C1 segment of cervical spinal cord (tissue), 14 donors: ENCODE measurements at places on chromosomes 3 and 15.

- no peak for DNase-seq
These were observed 288.9 kb downstream of the ZBBX start for GRCh38 chr3:167091226-167091625.

- no peak for DNase-seq
These were observed 32.5 kb downstream of the CRYGS start for GRCh38 chr3:186511702-186512101.

- DNase-seq: no peak
These were observed 64.2 kb downstream of the TBC1D5 start for GRCh38 chr3:17678116-17678741.

DNA sequence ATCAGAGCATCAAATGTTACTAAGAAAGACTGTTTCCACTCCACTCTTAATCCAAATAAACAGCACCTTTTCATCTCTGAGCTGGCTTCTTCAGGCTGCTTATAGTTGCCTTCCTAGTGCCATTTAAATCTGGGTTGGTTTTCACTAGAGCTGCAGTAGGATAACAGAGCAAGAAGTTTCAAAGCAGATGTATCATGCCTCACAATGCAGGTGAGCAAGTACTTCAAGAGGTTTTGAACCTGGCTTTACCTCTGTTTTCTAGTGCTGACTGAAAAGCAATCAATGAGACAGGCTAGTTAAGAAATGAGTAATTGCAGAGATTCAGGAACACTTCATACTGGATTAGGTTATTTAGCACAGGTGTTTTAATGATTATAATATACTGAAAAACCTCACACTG lies 147.7 kb upstream of the SATB1 start:
- no peak for DNase-seq

DNA sequence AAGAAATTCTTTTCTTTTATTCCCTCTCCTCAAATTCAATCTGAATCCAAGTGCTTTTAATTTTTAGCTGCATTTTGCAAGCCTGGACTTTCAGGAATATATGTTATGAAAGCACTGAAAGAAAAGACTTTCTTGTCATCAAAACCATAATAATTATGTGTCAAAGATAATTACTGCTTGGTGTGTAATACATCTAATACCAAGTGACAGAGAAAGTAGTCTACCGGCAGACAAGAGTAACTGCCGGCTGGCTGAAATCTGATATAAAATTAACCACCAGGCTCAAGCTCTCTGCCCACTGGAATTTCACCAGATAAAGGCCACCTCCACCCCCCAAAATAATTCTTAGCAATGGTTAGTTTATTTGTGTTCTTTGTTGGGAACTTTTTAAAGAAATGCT lies 220.9 kb upstream of the CDIN1 start:
- DNase-seq: no peak

DNA sequence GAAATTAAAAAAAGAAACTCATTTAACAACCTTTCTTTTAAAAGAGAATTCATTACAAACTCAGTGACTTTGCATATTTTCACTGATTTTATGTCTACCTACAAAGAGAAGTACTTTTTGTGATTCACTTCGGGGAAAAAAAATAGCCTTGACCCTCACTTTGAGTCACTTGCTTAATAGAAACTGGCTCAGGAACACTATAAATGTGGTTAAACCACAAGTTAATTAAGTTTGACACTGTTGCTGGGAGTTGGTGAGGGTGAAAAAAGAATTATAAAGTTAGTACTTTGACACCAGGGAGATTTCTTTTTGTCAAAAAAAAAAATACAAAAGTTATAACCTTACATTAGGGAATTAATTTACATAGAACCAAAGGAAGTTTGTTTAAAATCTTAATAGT lies 810.9 kb downstream of the NR2F2 start:
- no peak for DNase-seq

GRCh38 chr3:81663114-81663513 lies 98.3 kb downstream of the GBE1 start:
- DNase-seq: no peak

DNA sequence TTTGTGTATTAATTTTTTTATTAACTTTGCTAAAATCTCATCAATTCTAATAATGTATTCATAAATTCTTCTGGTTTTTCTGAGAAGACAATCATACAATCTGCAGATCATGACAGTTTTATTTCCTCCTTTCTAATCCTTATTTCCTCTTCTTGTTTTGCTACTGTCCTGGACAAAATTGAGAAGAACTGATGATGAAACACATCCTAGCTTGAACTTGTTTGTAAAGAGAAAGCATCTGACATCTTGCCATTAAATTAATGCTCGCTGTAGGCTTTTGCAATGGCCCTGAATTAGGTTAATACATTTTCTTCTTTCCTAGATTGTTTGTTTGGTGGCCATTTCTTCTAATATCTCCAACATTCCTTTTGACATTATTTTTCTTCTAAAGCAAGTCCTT lies 110.9 kb upstream of the TPM1 start:
- DNase-seq: no peak

- no peak for DNase-seq
These were observed 39.4 kb upstream of the TBL1XR1 start for GRCh38 chr3:177236704-177237103.

GRCh38 chr3:64270142-64270865 lies 45.0 kb upstream of the PRICKLE2 start:
- DNase-seq: no peak

- DNase-seq: no peak
These were observed 18.3 kb upstream of the SEMA3F start for GRCh38 chr3:50136714-50137405.

DNA sequence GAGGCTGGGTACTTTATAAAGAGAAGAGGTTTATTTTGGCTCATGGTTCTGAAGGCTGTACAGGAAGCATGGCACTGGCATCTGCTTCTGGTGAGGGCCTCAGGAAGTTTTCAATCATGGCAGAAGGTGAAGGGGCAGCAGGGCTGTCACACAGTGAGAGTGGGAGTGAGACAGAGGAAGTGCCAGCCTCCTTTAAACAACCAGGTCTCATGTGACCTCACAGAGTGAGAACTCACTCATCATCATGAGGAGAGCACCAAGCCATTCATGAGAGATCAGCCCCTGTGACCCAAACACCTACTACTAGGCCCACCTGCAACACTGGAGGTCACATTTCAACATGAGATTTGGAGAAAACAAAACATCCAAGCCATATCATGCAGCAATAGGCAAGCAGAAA lies 9.3 kb upstream of the RFTN1 start:
- DNase-seq: no peak

GRCh38 chr3:165440380-165440779 lies 244.2 kb upstream of the SLITRK3 start:
- no peak for DNase-seq

DNA sequence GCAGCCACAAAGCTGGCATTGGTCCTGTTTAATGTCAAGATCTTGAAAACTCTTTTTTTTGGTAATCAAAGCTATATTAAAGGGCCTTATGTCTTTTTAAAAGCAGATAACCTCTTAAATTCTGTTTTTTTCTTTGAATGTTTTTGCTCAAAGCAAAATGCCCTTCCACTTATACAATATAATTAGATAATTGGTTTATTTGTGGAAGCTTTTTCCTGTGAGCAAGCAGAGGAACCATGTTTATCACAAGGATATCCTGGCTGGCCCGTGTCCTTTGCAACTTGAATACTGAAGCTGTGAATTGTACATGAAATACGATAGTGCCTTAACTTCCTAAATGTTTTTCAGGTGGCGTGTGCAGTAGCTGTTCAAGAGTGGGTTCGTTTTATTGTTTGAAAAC lies 2.6 kb downstream of the ST3GAL6 start:
- no peak for DNase-seq

DNA sequence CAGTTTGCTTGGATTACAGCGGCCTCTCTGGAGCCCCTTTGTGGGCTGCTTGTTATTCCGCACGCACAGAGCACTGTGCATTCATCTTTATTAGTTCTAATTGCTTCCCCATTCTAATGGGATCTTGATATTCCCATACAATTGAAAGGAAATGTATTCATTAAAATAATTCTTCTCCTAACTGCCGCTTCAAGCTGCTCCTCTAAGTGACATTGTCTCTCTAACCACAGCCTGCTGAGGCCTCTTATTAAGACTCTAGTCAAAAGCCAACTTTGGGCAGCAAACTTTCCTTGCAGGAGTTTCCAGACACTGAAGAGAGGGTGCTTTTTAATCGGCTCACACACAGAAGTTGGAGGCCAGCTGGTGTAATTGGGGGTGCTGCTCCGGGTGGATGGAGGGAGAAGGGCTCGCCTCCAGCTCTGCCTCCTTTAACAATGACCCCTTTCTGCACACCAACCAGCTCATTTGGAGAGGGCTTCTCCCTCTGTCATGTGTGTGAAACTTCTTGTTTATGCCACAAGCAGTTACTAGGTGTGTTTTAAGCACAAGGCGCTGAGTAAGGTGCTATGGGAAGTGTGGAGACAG lies 5.6 kb upstream of the MAGEF1 start:
- DNase-seq: no peak

- DNase-seq: no peak
These were observed 11.4 kb downstream of the SPRED1 start for GRCh38 chr15:38263996-38264395.

GRCh38 chr15:61794276-61794675 lies 266.0 kb downstream of the VPS13C start:
- DNase-seq: no peak

DNA sequence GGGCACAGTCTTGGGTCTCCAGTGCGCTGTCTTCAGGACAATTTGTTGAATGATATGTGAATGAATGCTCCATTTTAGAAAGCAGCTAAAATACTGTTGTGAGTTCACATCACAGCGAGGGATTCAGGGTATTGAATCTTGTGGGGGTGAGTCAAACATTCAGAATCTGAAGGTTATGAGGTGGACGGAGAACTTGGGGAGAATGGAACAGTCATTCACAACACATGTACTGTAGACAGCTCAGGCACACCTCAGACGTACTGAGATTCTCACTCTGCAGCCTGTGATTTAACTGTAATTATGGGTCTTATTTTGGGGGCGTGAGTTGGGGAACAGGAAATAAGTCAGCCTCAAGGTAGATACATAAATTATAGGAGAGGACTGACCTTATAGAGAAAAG lies 13.9 kb downstream of the CRYBG3 start:
- no peak for DNase-seq

GRCh38 chr15:77148191-77148590 lies 77.3 kb upstream of the TSPAN3 start:
- DNase-seq: no peak

- DNase-seq: no peak
These were observed 15.8 kb upstream of the FANCD2 start for GRCh38 chr3:10010421-10010877.

DNA sequence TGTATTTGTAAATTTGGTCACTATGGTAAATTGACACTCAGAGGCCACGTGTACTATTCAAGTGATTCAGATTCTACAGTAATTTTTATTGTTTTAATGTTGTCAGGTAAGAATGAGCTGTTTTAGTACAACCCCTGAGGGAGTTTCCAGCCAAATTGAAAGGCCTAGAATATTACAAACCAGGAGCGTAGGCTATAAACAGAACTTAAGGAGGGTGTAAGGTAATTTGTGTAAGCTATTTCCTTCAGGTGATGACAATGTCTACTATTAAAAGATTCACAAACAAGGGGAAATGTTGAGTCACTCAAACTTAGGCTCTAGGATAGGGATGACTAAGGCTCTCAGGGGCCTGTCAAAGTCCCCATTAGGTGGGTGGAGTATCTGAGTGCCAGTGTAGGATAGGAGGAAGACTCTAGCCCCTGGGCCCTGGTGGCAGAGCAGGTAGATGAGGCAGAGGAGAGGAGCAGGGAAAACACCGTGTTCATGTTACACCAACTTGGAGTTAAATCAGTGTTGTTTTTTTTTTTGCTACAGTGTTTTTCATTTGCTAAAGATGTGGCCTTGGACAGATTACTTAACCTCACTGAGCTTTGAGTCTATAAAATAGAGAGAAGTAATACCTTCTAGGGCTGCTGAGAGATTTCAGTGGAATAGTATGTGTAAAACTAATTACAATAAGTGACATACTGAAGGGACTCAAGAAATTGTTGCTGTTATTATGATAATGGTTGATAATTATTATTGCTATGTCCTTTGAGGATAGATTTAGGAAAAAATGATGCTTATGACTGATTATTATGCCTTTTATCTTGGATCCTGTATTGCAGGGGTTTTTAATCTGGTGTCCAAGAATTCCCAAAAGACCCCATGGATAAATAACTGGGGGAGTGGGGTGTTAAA lies 10.3 kb downstream of the TM4SF1 start:
- no peak for DNase-seq

GRCh38 chr3:51637144-51637940 lies 33.7 kb upstream of the TEX264 start:
- no peak for DNase-seq

- DNase-seq: no peak
These were observed 14.2 kb downstream of the LPP start for GRCh38 chr3:188168186-188168585.

DNA sequence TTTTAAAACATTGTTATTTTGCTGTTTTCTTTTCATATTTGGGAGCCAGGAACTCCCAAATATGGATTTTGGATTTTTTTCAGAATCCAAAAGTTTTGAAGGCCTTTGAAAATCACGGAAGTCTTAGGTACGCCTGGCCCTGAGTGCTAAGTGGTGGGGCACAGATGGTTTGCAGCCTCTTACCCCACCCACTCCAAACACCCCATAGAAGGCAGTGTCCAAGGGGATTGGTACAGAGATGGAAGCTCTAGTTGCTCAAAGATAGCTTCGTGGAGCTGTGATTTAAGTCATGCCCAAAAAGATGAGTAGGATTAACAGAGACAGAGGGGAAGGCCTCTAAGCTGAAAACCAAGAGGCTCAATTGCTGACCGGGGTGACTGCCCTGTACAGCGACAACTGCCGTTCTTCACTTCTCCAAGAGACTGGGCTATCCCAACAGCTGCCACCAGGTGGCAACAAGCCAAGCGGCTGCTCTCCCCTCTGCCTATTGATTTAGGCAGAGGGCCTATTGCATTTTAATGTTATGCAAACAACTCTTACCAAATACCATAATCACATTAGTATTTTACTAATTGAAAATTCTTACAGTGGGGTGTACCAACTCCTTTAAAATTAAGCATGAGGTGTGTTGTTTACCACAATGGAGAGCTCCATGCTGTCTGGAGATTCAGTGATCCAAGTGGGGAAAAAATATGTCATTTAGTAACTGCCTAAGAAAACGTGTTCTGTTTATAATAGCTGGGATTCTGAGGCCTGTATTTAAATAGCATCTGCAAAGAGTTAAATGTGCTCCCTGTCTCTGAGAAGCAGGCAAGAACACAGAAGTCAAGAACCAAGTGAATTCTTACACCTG lies 64.0 kb upstream of the C15orf61 start:
- DNase-seq: peak; percentile 47

GRCh38 chr3:129474984-129475804 lies 35.2 kb downstream of the IFT122 start:
- no peak for DNase-seq

DNA sequence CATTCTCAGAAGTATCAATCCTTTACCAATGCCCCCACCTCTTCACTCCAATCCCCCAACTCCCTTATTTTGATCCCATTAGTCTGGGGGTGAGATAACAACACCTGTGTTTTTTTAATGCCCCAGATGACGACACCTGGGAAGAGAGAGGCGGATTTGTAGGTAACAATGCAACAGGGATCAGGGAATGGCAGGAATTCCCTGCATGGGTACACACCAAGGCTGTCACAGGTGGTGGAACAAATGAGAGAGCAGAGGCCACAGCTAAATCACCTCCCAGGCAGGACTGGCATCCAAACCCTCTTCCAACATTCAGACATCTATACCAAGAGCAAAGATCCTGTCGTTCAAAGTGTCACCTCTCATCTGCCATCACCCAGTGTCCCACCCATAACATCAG lies 319.2 kb upstream of the TRIM42 start:
- no peak for DNase-seq

GRCh38 chr15:93359425-93360131 lies 270.6 kb upstream of the RGMA start:
- DNase-seq: no peak
